ENCODE measurements at places on chromosomes 6 and 20.
A peak's percentile ranks its signal among the peaks of the same experiment; 100 is the strongest.

DNA sequence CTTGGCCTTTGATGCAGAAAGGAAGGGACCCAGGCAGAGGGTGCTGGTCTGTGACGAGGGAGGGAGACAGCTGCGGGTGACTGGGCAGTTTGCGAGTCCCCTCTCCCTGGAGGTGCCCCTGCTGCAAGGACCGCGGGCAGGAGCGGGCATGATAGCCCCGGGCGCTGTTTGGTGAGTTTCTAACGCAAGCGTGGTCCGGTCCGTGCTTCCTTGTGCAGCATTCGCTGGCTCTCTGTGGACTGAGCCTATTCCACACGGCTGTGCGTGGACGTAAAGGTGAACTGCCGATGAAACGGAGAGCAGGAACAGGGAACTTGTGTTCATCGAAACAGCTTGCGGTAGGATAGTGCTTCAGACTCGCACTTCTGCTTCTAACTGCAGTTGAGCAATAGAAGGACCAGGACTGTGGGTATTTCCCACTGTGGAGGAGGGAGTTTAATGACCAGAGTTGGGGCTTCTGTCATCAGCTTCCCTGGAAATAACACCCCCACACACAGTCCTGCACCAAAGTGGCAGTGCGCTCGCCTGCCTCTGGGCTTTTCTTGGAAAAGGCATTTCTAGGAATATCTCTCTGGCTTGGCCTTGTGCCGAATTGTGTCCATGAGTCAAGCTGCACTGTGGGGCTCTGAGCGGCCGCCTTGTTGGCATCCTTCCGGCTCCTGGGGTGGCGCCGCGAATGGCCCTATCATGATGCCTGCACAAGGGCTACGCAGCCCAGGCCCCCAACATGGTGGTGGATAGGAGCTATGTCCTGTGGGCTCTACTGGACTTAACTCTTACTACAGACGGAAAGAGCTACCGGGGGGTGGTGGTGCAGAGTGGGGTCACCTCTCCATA, 48.9 kb downstream of the DUSP22 start:
- DNase-seq = no peak

DNA sequence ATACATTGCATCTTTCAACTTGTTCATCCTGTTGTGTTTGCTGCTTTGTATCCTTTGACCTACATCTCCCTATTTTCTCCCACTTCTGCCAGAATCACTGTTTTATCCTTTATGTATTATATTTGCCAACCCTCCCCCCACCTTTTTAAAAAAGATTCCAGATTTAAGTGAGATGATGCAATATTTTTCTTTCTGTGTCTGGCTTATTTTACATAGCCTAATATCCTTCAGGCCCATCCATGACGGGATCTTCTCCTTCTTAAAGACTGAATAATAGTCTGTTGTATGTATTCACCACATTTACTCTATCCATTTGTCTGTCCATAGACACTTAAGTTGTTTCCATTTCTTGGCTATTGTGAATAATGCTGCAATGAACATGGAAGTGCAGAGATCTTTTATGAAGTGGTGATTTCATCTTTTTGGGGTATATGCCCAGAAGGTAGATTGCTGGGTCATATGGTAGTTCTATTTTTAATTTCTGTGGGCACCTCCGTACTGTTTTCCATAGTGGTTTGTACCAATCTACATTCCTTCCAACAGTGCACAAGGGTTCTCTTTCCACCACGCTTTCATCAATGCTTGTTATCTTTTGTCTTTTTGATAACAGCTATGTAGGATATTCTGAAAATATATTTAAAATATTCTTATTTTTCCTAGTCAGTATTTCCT, 181.0 kb downstream of the CDKAL1 start:
- no peak for DNase-seq

- DNase-seq = no peak
These were observed 18.0 kb downstream of the C6orf52 start for GRCh38 chr6:10676403-10676802.

DNA sequence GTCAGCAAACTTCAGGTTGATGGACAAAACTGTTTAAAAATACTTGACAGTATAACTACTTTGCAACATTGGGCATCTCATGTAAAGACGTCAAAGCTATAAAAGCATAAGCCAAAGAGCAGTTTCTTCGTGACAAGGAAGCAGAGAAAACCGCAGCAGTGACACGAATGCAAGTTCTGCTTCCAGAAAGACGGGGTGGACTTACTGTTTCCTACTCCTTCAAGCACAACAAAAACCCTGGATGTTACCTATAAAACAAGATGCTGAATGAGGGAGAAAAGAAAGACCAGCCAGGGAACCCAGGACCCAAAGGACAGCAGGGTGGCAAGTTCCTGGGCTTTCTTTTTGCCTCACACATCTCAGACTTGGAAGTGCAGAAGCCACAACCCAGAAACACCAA, 98.0 kb downstream of the DLL1 start:
- no peak for DNase-seq

GRCh38 chr20:5789827-5790226, 39.6 kb downstream of the SHLD1 start:
- DNase-seq = no peak

DNA sequence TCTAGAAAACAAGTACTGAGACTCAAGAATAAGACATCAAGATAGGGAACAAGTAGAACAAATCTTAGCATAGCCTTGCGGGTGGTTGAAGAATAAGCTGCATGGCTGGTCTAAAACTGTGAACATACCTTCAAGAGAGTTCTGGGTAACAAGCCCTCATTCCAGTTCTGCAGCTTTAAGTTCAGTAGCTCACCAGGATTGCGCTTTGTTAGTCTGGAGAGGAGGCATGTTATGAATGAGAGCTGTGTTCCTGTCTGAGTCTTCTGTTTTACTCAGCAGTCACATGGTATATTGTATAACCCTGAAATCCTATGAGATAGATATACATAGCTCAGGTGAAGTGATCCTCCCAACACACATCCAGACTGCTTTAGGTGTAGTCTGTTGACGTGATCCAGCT, 406.6 kb upstream of the IRAK1BP1 start:
- no peak for DNase-seq

- DNase-seq = no peak
These were observed 41.1 kb downstream of the MC3R start for GRCh38 chr20:56289652-56290051.

DNA sequence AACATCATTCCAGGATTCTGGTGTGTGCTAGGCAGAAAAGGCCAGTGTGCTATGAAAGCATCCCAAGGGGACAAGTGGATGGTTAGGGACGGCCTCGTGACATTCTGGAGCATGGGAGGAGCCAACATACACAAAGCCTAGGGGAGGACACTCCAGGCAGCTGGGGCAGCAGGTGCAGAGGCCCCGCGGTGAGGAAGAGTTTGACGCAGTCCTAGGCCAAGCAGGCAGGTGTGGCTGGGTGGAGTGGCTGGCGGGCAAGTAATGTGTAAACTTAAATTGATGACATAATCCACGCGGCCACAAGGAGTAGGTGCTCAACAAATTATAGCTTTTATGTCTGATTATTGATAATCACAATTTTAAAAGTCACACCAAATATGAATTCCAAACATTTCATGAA, 93.6 kb downstream of the TMEM242 start:
- DNase-seq = peak; percentile 92
